ENCODE measurements at places on chromosomes 2 and 18.

GRCh38 chr18:63951302-63951705 is 2.2 kb downstream of the HMSD start:
- no peak for DNase-seq

DNA sequence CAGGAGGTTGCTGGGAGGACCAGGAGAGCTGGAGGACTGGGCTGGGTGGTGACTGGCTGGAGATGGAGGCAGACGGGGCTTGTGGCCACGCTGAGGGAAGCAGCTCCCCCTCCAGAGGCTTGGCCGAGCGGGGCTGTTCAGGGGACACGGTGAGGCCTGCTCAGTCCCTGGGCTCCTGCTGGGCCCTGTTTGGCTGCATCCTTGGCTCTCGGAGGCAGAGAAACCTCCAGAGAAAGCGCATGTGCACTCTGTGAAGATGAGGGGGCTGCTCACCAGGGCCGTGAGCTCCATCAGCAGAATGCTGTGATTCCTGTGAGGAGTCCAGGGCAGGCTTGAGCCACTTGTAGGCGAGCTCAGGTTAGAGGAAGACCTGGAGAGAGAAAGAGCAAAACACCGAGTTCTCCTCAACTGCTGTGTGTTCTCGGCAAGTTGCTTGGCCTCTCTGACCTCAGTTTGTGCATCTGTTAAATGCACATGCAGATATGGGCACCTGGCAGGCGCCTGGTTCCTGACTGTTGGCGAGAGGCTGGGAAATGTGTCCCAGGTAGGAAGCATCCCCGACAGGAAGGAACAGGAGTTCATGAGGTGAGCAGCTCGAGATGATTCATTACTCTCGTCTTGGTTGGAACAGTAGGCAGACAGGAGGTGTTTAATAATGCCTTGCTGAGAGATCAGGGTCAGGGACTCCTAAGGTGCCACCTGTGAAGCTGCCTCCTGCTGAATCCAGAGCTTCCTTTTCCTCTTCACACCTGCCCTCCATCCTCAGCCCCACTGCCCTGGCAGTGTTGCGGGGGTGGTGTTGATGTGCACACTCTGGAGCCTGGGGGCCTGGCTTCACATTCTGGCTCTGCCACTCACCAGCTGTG is 941 bp downstream of the ZAP70 start:
- no peak for DNase-seq

GRCh38 chr2:18961991-18962421 is 372.6 kb upstream of the NT5C1B start:
- peak; percentile 52 for DNase-seq

GRCh38 chr2:205660521-205661124 is 21.7 kb upstream of the NRP2 start:
- no peak for DNase-seq

DNA sequence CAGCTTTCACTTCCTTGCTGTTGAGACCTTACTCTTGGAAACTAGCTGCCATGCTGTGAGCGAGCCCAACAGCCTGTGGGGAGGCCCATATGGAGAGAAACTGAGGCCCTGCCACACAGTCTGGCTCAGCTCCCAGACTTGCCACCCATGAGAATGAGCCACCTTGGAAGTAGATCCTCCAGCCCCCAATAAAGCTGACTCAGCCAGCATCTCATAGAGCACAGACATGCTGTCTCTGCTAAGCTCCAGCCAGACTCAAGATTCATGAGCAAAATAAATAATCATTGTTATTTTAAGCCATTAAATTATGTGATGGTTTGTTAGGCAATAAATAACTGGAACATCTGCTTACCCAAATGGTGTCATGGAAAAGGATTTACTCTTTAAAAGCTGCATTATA is 53.6 kb upstream of the DDX18 start:
- DNase-seq = no peak

GRCh38 chr2:202378662-202379358 is 2.7 kb downstream of the BMPR2 start:
- DNase-seq = no peak

DNA sequence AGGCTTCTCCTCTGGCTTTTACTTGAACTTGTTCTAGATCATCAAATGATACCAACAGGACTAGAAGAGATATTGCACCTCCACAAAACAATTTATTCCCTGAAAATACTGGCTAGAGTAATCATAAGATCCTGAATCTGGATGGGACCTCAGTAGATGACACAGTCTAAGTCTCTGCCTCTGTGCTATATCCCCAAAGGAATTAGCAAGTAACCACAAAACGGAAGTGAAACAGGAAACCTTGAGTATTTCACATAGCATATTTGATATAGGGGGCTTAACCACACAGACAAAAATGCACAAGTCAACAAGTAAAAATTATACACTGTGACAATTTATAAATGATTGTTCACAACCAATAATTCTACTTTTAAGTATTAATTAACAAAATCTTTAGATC is 456.9 kb upstream of the TNP1 start:
- no peak for DNase-seq

DNA sequence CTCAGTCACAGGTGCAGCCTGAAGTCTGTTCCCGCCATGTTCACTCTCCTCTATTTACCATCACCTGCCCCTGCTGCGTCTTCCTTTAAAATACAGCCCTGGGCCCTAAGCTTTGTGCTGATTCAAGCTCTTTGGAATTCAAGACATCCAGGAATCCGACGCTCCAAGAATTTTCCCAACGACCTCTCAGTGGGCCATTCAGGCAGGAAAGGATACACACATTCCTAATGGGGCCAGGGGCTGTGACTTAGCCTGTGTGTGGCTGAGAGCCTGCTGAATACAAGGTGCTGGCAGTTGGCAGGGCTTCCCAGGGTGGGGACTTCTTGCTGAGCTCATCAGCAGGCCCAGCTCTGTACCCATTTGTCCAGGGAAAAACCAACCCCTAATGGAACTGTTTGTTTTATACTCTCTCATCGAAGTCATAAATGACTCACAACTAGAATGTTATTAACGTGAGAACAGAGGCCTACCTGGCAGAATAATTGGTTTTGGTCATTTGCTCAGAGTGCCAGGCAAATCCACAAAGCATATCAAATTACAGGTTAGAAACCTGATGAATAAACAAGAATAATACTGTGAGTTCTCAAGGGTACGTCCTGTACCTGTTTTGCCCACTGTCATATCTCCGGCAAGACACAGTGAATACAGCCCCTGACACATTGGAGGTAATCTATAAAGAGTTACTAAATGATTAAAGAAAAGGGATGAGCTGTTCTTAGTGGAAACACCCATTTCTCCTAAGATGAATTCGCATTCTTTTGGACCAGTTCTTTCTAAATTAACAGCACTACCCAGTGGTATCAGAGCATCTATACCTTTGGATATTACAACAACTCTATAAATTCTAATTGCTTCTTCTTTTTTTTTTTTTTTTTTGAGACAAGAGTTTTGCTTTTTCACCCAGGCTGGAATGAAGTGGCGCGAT is 12.6 kb upstream of the KCMF1 start:
- peak; percentile 95 for DNase-seq

DNA sequence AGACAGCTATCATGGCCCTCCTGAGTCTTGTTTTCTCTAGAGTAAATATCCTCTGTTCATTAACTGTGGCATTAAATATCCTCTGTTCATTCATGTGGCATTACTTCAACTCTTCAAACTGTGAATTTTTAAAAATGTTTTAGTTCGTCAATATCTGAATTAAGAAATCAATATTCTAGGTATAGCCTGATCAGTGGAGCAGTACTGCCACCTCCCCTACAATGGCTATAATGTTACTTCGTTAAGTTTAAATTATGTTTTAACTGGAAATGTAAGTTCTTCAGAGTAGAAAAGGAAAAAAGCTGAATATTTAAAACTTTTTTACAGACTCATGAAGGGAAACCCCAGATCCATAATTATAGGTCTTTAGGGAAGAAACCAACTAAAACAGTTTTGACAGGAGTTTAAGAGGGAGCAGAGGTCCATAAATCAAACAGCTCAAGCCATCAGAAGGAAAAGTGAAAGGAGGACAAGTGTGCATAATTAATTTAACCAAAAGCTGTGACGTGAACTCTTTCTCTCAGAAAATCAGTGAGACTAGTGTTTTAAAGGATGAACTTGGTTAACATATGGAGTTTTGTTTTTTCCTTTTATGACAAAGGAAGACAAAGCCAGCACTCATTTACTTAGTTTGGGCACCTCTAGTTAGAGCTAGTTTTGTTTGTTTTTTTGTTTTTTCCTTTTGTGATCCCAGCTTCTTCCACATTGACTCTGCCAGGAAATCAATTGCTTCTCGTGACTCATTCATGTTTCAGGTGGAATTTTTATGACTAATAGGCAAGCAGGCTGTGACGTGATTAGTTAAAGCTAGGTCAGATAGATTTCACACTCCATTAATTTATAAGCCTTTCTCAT is 44.9 kb downstream of the RBBP8 start:
- peak; percentile 37 for DNase-seq

DNA sequence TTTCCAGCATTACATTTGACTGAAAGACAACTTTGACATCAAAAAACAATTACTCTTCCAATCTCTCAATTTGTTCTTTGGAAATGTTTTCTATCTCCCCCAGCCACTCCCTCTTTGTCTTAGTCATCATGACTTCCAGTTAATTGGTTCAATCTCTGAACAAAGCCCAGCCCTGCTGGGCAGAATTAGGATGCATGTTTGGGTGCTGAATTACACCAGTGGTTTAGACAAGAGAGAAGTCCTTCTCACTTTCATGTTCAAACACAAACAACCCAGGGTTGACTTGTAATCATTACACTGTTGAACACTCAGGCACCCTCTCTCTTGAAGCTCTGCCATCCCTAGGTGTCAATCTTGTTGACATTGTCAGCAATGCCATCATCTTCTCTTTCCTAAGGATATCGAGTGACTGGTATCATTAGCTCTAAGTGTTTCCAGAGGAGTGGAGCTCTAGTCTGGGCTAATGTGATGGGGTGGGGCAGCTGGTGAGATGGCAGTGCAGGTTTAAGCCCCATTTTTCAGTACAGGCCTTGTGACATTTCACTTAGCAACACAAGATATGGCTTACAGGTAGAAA is 90.8 kb upstream of the MEIS1 start:
- no peak for DNase-seq

GRCh38 chr18:11372163-11372562 is 222.8 kb upstream of the PIEZO2 start:
- DNase-seq = no peak
